Skin of body (tissue), 3 donors: ENCODE measurements at places on chromosomes 7 and 10. TPM values are rescaled to one million over a fixed set of nuclear protein-coding genes. Genes with fewer than 3 reads are reported as not detected.

CLDN12 gene
- 22.7 TPM for total RNA-seq

ANKRD61 gene
- not detected for total RNA-seq

KDM7A gene
- total RNA-seq = 26.2 TPM

OR13A1 gene
- 0.10 TPM for total RNA-seq

LFNG gene
- 27.0 TPM for total RNA-seq

ELFN1 gene
- 3.1 TPM for total RNA-seq

THAP5 gene
- 28.2 TPM for total RNA-seq

PTPN12 gene
- 143 TPM for total RNA-seq

SVOPL gene
- 0.59 TPM for total RNA-seq

GRCh38 chr7:10245406-10245805 lies 728.3 kb upstream of the PHF14 start:
- no peak for DNase-seq

- DNase-seq = no peak
Observed at GRCh38 chr7:69434398-69434815, 163.9 kb upstream of the AUTS2 start.

- DNase-seq = no peak
Observed at GRCh38 chr7:156612930-156613329, 27.6 kb upstream of the RNF32 start.

DNA sequence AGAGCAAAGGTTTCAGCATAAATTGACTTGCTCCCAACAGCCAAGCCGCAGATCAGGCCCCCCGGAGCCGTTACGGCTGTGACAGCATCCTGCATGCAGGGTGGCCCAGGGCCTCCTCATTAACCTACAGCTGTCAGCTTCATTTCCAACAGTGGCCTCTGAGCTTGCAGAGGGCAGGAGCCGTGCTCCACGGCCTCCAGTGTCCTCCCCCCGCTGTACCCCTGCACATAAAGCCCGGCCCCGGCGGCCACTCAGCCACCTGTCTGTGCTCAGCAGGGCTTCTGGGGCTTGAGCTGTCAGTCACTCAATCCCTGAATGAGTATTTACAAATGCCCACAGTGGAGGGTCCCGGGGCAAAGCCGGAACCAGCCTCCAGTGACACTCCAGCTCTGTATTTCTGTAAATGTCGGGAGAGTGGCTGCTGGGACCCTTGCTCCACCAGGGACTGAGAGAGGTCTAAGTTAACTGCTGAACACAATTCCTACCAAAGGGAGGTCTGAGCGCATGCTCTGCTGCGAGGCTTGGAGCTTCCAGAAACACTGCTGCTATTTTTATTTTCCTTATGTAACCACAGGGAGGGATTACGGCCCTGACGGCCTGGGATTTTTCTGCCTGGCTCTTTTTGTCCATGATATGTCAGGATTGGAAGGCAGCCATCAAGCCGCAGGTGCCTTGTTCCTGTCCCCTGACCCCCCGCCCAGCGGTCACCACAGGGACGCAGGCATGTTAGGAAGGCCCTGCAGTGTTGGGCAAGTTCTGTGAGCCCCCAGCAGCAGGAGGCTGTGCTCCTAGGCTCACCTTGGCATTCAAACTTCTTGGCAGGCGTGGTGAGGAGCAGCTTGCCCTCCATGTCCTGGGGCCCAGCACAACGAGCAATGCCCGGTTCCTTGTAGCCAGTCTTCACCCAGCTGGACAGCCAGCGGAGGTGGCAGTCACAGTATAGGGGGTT lies 165.0 kb downstream of the SLIT1 start:
- no peak for DNase-seq

DNA sequence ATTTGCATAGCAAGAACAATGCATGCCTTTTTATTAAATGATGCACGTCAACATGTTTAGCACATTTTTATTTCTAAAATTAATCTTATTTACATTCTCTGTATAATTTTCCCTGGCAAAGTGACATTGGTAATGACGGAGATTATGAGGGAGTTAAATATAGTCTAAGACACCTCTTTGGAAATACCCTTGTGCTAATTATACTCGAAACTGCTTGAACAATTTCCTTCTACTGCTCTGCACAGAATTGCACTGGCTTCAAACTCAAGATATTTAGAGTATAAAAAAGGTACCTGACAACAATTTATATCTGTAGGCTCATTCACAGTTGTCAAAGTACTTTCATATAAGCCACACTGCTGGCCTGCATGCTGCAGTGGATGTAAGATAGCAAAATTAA lies 602.7 kb downstream of the NXPH1 start:
- DNase-seq = no peak

DNA sequence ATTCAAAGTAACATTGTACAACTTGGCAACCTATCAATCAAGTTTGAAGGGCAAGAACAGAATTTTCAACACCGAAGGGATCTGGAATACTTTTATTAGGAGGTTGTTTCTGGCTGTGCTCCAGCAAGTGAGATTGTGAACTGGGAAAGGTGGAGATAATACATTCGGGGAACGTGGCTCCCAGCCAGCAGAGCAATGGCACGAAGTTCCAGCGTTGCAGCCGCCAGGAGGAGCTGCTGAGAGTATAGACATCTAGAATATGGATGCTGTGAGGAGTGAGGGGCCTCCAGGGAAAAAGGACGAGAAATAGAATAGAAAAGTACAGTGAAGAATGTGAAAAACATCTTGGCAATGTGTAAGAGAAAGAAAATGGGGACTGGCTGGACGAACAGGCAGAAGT lies 69.5 kb downstream of the TCERG1L start:
- DNase-seq = no peak

- no peak for DNase-seq
Observed at GRCh38 chr10:78267598-78267997, 233.9 kb downstream of the RPS24 start.

GRCh38 chr10:69459893-69460575 lies 8.8 kb downstream of the TSPAN15 start:
- no peak for DNase-seq

DNA sequence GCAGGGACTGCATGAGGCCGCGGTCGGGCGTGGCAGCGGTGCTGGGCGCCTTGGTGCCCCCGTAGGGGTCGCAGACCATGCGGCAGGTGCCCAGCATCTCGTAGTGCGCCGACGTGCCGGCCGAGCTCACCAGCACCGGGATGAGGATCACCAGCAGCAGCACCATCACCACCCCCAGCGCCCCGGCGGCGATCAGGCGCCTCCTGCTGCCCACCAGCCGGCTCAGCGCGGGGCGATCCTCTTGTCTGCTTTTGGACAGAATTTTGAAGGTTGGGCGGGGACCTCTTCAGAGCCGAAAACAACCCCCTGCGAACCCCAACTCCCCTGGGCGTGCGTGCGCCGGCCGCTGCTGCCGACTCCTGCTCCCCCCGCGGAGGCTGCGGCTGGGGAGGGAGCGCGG lies 779 bp downstream of the C1QL3 start:
- DNase-seq = no peak

DNA sequence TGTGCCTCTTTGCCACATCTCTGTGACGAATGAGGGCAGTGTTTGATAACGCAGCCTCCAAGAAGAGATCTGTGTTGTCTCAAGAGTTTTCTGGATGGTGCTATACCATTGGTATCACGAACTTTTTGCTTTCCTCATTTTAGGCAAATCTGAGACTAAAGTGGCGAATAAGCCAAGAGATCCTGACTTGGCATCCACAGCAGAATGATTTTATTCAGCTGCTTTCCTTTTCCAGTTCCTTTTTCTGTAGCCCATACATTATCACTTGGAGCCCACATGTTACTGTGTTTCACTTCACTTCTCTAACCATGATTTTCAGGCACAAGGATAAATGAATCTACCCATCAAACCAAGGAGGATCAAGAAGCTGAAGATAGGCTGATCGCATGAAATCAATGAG lies 177.9 kb upstream of the PTN start:
- no peak for DNase-seq

- no peak for DNase-seq
Observed at GRCh38 chr7:24227068-24227467, 56.9 kb upstream of the NPY start.

DNA sequence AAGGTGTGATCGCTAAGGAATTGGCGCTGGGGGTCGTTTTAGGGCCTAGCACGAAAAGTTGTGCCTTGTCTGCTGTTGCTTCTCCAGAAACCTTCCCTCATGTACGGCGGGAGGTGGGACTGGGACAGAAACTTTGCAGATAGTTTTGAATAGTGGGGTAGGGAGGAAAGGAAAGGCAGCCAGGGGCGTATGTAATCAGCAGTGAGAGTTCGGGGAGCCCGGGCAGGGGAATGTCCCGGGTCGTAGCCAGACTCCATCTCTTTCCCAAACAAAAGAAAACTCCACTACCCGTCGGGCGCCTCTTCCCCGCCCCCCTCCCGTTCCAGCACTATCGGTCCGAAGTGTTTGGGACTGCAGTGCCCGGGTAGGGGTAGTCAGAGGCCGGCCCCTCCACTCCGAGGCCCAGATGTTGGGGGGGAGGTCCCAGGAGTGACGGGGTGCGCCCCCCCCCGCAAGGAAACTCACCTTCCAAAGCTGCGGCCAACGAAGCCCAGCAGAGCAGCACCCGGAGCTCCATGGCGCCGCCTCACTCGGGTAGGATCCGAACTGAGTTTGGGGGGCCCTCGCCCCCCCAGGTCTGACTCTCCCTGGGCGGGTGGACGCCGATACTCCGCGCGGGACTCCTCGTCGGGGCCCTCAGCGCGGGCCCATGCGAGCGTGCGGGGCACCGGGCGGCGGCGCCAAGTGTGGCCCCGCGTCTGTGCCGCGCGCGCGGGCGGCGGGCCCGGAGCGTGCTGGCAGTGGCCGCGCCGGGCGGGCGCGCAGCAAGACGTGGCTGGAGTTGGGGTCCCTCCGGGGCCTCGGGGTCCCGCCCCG lies 601 bp downstream of the EPHB4 start:
- DNase-seq = no peak

GRCh38 chr10:75357500-75357899 lies 44.1 kb downstream of the ZNF503 start:
- DNase-seq = no peak

DNA sequence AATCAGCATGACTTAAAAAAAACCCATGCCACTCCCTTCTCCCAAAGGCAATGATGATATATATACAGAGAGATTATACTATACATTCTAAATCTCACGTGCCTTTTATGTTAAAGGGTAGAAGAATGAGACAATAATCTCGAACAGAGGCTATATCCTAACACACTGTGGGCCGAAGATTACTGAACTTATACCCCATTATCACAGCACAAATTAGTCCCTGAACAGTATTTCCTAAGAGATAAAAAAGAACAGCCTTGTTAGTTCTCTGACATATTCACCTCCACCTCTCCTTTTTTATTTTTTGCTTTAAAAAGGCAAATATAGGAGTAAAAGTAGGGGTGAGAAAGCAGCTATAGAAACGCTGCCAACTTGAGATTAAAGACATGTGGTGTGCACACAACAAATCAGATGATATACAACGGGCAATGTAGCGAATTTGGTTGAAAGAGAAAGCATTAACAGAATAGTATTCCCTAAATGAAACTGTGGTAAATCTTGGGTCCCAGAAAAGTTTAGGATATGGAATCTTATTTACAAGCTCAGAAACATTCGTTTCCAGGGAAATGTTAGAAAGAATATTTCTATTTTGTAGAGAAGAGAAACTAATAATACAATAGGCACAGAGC lies 69.5 kb downstream of the JMJD1C start:
- peak; percentile 55 for DNase-seq

- DNase-seq = no peak
Observed at GRCh38 chr7:39527296-39527695, 38.9 kb upstream of the YAE1 start.

DNA sequence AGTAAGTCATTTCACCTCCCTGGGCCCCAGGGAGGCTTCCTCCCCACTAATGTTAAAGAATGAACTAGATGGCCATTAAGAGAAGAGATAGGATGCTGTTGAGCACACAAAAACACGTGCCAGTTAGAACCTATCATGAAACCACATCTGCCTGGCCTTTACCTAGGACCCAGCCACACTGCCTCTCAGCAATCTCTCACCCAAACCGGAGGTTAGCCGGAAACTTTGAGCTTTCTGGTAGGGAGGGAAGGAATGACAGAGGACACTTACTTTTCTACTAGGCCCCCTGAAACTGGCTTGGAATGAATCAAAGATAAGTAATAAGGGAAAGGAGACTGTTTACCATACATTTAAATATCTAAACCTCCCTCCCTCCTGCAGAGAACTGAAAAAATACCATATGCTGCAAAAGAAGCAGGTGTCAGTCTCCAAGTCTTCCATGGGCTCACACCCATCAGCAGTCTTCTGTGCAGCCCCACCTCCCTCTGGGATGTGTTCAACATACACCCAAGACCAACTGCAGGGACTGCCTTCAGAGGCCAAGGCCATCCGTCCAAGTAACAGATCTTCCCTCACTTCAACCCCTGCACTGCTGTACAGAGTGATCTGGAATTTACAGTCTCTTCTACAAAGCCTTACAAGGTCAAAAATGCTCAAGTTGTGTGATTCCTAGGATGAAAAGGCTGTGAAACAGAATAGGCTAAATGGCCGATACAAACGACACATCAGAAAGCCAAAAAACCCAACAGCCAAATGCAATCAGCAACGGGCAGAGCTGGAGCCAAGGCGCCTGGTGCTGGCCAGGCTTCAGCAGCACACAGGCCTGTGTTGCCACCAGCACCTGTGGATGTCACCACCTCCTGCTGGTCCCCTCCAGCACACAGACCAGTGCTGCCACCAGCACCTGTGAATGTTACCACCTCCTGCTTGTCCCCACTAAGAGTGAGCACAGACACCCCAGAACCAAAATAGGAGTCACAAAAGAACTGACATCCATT lies 42.4 kb downstream of the SORBS1 start:
- no peak for DNase-seq

- DNase-seq = no peak
Observed at GRCh38 chr7:113918946-113919345, at the start of gene PPP1R3A. TSS of gene PPP1R3A (minus strand) at chr7:113919009. CDS start at chr7:113918996, 13 bp downstream.

DNA sequence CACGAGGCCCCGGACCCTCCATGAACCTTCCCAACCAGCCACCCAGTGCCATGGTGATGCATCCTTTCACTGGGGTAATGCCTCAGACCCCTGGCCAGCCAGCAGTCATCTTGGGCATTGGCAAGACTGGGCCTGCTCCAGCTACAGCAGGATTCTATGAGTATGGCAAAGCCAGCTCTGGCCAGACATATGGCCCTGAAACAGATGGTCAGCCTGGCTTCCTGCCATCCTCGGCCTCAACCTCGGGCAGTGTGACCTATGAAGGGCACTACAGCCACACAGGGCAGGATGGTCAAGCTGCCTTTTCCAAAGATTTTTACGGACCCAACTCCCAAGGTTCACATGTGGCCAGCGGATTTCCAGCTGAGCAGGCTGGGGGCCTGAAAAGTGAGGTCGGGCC lies 90.6 kb upstream of the PDCD4 start:
- DNase-seq = no peak

DNA sequence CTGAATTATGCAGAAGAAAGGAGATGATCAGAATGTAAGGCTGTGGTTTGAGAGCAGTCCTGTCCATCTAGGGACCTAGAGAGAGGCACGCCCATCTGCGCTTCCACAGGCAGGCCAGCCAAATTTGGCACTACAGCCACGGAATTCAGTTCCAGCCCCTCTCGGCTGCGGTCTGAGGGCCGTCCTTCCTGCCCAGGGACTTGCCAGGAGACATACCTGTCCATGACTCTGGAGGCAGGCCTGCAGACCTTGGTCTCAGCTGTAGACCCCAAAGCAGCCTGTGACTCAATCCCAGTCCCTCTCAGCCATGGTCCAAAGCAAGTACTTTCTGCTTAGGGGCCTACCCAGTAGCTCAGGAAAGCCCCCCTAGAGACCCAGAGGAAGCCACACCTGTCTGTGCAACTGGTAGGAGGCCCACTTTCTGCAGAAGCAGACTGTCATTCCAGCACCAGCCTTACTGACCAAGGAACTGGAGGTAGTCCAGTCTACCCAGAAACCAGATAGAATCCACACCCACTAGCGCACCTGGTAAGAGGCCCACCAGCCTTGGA lies 720.9 kb downstream of the PARD3 start:
- no peak for DNase-seq

- no peak for DNase-seq
Observed at GRCh38 chr10:110744782-110745181, 100.6 kb downstream of the RBM20 start.

- DNase-seq = peak; percentile 50
Observed at GRCh38 chr7:32943252-32944030, 13.8 kb upstream of the FKBP9 start.
